ENCODE measurements at places on chromosomes 12 and 14.

GRCh38 chr14:32756775-32757174 is 181.9 kb upstream of the NPAS3 start:
- H3K36me3 ChIP-seq: peaks cover 6% of the 10 kb centered on the region
- H3K27me3 ChIP-seq: no peaks in the 10 kb centered on the region
- no peak overlapping the region for H3K4me3 ChIP-seq
- peaks cover 15% of the 10 kb centered on the region for H3K4me1 ChIP-seq

DNA sequence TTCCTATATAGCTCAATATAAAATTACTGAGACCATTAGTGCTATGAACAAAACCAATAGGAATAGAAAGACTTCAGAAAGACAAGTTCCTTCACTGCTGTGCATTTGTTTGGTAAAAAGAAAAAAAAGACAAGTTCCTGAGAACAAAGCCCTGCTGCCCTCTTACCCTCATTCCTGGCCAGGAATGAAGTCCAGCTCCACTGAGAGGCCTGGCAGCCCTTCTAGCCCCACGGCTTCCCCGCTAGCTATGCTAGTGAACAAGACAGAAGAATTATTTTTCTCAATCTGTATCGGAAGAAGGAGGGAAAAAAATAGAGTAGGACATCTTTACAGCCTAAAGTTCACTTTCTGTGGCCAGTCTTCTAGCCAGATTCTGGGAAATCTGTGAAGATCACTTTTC is 1.6 kb downstream of the MFAP5 start:
- H3K36me3 ChIP-seq: no peaks in the 10 kb centered on the region
- H3K4me1 ChIP-seq: peaks cover 2% of the 10 kb centered on the region
- H3K27ac ChIP-seq: no peak overlapping the region
- DNase-seq: no peak

- H3K4me3 ChIP-seq: no peak overlapping the region
- H3K36me3 ChIP-seq: peaks cover 51% of the 10 kb centered on the region
- no peak overlapping the region for H3K27ac ChIP-seq
Observed at GRCh38 chr14:94074534-94074933, 6.5 kb downstream of the DDX24 start.

DNA sequence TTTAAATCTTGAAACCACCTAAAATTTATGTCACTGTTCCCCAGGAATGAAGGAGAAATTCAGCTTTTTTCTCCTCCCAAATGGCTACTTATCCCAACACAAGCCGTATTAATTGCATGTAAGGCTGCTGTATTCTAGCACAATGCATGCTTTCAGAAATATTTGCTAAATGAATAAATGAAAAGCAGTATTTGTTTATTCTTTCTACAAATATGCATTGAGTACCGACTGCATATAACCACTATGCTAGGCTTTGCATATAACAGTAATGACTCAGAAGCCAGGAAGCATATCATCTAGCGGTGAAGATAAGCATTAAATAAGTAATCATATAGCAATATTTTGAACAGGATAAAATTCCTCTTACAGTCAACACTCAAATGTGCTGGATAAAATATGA is 5.7 kb upstream of the LRR1 start:
- H3K27ac ChIP-seq: no peak overlapping the region
- peaks cover 13% of the 10 kb centered on the region for H3K4me1 ChIP-seq
- no peaks in the 10 kb centered on the region for H3K36me3 ChIP-seq
- DNase-seq: no peak
- H3K4me3 ChIP-seq: no peak overlapping the region

GRCh38 chr12:70317781-70318180 is 48.3 kb upstream of the KCNMB4 start:
- peaks cover 15% of the 10 kb centered on the region for H3K36me3 ChIP-seq
- no peaks in the 10 kb centered on the region for H3K27me3 ChIP-seq
- no peak for DNase-seq
- H3K4me1 ChIP-seq: peaks cover 6% of the 10 kb centered on the region

GRCh38 chr12:10847744-10848143 is 1.5 kb downstream of the PRR4 start:
- H3K4me3 ChIP-seq: no peak overlapping the region
- H3K36me3 ChIP-seq: peaks cover 20% of the 10 kb centered on the region
- no peaks in the 10 kb centered on the region for H3K4me1 ChIP-seq
- H3K27ac ChIP-seq: no peak overlapping the region
- no peak for DNase-seq

- DNase-seq: peak; percentile 83
- H3K36me3 ChIP-seq: no peaks in the 10 kb centered on the region
- peaks cover 22% of the 10 kb centered on the region for H3K27me3 ChIP-seq
- no peak overlapping the region for H3K27ac ChIP-seq
- H3K4me3 ChIP-seq: no peak overlapping the region
Observed at GRCh38 chr14:101132051-101132571, 228.6 kb upstream of the RTL1 start.

DNA sequence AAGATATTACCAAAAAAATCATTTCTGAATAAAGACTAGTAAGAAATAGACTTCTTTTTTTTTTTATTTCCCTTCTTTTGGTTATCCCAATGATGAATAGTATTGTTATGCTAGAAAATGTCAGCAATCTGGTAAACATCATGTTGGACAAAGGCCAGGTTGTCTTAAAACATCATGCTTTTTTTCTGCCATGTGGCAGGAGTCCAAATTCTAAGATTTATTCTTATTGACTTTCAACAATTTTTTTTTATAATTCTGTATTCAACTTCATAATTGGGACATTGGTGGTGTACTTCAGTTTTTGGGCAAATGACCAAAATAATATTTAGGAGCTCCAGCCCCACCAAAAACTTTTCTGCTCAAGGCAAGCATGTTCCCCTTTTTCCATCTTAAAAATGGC is 10.5 kb downstream of the DCN start:
- DNase-seq: no peak
- H3K36me3 ChIP-seq: peaks cover 72% of the 10 kb centered on the region
- H3K27ac ChIP-seq: peak overlapping the region; percentile 41
- no peaks in the 10 kb centered on the region for H3K27me3 ChIP-seq

DNA sequence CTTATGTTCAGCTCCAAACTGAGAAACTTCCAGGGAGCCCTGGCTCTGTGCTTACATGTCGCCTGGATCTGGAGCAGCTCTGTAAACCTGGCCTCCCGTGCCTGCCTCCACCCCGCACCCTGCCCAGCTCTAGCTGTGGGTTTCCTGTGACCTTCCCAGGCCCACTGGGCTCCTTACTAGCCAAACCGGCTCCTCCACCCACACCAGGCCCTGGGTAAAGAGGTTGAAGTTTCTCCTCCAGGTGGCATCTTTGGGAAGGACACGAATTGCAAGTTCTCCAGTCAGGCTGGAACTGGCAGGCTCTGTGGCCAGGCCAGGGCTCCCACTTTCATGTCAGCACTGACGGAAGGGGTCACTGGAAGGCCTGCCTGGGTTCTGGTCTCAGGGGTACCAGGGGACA is 60.9 kb upstream of the ZFP36L1 start:
- H3K27me3 ChIP-seq: no peaks in the 10 kb centered on the region
- DNase-seq: no peak
- H3K27ac ChIP-seq: no peak overlapping the region
- H3K4me3 ChIP-seq: no peak overlapping the region
- H3K36me3 ChIP-seq: peaks cover 6% of the 10 kb centered on the region

DNA sequence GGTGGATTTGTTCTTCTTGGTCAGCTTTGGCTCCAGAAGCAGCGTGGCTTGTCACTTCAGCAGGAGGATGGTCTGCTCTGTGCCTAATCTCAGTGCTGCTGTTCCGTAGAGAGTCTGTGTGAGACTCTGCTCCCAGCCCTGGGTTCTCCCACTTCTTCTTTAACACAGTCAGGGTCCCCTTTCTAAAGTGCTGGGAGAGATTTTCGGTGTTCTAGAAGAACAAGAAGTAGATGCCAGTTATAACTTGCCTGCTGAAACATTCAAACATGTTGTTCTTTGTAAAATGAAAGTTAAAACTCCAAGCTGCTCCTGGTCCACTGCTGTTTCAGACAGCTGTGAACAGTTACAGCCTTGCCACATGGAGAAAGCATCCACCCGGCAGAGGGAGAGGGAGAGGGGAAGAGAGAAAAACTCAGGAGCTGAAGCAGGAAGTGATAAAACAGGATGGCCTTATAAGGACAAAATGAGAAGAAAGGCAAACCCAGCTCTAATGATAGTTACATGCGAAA is 55.2 kb upstream of the CERS5 start:
- H3K36me3 ChIP-seq: peaks cover 2% of the 10 kb centered on the region
- peak; percentile 87 for DNase-seq
- H3K4me3 ChIP-seq: no peak overlapping the region
- no peaks in the 10 kb centered on the region for H3K27me3 ChIP-seq
- peaks cover 36% of the 10 kb centered on the region for H3K4me1 ChIP-seq
- no peak overlapping the region for H3K27ac ChIP-seq

Data from osteocyte (in vitro differentiated cells).